ENCODE measurements at places on chromosomes 11 and 22.

DNA sequence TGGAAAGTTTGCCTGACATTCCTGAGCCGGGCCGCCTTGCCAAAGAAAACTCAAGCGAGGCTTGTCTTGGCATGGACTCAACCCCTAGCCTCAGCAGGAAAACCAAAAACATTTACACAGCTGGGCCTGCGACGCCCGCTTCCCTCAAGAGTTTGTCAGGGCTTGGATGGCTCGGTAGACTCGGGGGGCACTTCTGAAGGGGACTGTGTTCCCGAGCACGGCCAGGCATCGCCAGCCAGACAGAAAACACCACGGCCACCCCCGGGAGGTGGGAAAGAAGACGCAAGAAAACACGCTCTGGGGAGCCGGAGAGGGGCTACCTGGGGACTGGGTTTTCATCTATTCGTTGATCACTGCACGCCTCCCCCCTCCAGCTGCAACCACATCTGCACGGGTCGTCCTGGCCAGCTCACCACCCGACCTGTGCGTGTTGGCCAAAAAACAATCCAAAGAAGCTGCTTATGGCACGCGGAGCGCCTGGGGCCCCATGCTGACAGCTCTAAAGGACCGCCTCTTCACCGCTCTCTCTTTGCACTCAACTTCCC is 380.7 kb downstream of the MN1 start:
- DNase-seq: peak; percentile 96
- H3K27me3 ChIP-seq: no peaks in the 10 kb centered on the region
- H3K4me1 ChIP-seq: peaks cover 22% of the 10 kb centered on the region
- no peaks in the 10 kb centered on the region for H3K36me3 ChIP-seq
- peak overlapping the region; percentile 64 for H3K27ac ChIP-seq
- no peak overlapping the region for H3K4me3 ChIP-seq

DNA sequence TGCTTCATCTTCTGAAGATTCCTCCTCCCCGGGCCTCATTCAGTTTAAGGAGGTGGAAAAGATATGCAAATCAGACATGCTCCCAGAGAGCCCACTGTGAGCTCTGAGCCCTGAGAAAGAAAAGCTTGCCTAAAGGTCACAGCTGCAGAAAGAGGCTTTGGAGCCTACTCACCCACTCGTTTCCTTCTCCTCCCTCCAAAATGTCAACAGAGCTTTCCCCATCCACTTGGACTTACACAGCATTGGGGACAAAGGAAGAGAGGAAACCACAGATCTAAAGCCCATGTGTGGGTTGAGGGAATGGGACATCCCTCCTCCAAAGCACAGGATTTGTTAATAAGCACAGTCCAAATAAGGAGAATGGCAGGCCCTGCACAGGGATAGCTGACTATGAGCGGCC is 158.4 kb downstream of the ETS1 start:
- DNase-seq: no peak
- H3K4me3 ChIP-seq: no peak overlapping the region
- no peak overlapping the region for H3K27ac ChIP-seq
- H3K4me1 ChIP-seq: peaks cover 17% of the 10 kb centered on the region
- H3K27me3 ChIP-seq: no peaks in the 10 kb centered on the region
- no peaks in the 10 kb centered on the region for H3K36me3 ChIP-seq

- peaks cover 33% of the 10 kb centered on the region for H3K36me3 ChIP-seq
- H3K27me3 ChIP-seq: no peaks in the 10 kb centered on the region
- DNase-seq: peak; percentile 16
- H3K4me1 ChIP-seq: no peaks in the 10 kb centered on the region
Measured at GRCh38 chr11:6598555-6598954, 4.9 kb downstream of the RRP8 start.

GRCh38 chr22:39209756-39210155 is 35.0 kb downstream of the PDGFB start:
- H3K4me3 ChIP-seq: no peak overlapping the region
- H3K27me3 ChIP-seq: no peaks in the 10 kb centered on the region
- H3K27ac ChIP-seq: no peak overlapping the region
- H3K36me3 ChIP-seq: no peaks in the 10 kb centered on the region

DNA sequence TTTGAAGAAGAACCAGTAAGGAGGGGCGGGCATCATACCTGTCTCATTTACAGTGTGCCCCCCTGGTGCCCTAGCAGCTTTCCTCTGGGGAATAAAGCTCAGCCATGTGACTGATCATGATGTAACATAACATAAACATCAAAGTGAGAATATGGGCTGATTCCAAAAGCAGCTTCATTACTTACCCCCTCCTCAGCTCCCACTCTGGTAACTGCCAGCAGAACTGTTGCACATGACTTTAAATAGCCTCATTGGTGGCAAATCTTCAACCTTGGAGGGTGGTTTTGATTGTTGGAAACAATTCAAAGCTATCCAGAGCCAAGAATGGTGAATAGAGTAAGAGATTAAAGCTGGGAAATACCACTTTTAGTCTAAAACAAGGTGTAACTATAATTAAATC is 384.6 kb downstream of the BUD13 start:
- DNase-seq: no peak
- no peaks in the 10 kb centered on the region for H3K36me3 ChIP-seq
- H3K4me3 ChIP-seq: no peak overlapping the region
- no peaks in the 10 kb centered on the region for H3K27me3 ChIP-seq
- H3K27ac ChIP-seq: no peak overlapping the region

GRCh38 chr11:69089258-69089657 is 40.5 kb downstream of the TPCN2 start:
- no peak for DNase-seq
- no peaks in the 10 kb centered on the region for H3K27me3 ChIP-seq
- H3K4me3 ChIP-seq: no peak overlapping the region
- peaks cover 23% of the 10 kb centered on the region for H3K36me3 ChIP-seq

DNA sequence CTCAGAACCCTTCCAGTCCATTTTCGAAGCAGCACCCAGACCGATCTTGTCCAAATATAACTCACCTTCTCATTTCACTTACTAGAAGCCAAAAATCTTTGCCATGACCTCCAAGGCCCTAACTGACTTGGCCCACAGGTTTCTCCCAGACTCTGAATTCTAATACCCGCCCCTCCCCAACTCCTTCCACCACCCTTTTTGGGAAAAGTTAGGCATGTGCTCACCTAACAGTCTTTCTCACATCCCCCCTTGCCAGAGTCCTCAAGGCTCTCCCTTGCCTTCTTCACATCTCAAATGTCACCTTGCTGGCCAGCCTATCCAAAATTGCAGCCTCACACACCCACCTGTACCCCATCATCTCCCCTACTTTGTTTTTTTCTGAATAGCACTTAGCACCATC is 369.3 kb downstream of the NXPE2 start:
- H3K27ac ChIP-seq: no peak overlapping the region
- H3K27me3 ChIP-seq: no peaks in the 10 kb centered on the region
- H3K36me3 ChIP-seq: no peaks in the 10 kb centered on the region
- no peaks in the 10 kb centered on the region for H3K4me1 ChIP-seq

GRCh38 chr22:44538518-44539315 is 40.7 kb upstream of the RTL6 start:
- peaks cover 5% of the 10 kb centered on the region for H3K4me1 ChIP-seq
- H3K36me3 ChIP-seq: no peaks in the 10 kb centered on the region
- H3K27ac ChIP-seq: no peak overlapping the region
- no peak for DNase-seq

GRCh38 chr11:278001-278951 is at the start of gene NLRP6:
NLRP6 (plus strand) TSS chr11:278407; CDS start chr11:278570, 163 bp downstream.
- H3K27me3 ChIP-seq: peaks cover 24% of the 10 kb centered on the region
- H3K4me1 ChIP-seq: peaks cover 20% of the 10 kb centered on the region
- DNase-seq: no peak
- peak within 1 kb of the TSS; percentile 33 for H3K4me3 ChIP-seq

DNA sequence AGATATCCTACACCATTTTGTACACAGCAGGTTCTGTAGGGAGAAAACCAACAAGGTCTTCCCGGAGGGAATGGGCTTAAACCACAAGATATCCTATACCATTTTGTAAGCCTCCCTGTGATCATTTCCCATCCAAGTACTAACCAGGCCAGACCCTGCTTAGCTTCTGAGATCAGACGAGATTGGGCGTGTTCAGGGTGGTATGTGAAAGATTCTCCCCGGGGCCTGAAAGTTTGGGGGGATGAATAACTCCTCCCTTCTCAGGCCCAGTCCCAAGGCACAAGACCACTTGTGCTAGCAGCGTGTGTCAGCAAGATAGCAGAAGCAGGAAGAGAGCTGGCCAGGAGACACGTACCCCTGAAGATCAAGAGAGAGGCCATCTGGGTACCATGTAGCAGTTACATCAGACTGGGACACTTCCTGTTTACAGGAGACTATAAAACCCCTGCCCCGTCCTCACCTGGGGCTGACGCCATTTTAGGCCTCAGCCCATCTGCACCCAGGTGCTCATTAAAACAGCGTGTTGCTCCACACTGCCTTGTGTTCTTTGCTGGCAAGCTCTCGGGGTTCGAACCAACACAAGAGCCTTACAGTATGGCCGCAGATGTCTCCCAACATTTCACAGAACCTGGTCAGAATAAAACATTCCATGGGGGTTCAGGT is 17.3 kb downstream of the MIF start:
- H3K27ac ChIP-seq: no peak overlapping the region
- H3K4me3 ChIP-seq: no peak overlapping the region
- no peaks in the 10 kb centered on the region for H3K36me3 ChIP-seq
- H3K27me3 ChIP-seq: no peaks in the 10 kb centered on the region
- no peaks in the 10 kb centered on the region for H3K4me1 ChIP-seq

- peak overlapping the region; percentile 97 for H3K27ac ChIP-seq
- H3K36me3 ChIP-seq: peaks cover 27% of the 10 kb centered on the region
- no peaks in the 10 kb centered on the region for H3K4me1 ChIP-seq
- no peak for DNase-seq
- no peaks in the 10 kb centered on the region for H3K27me3 ChIP-seq
Measured at GRCh38 chr22:32802237-32802765, 796 bp downstream of the TIMP3 start.

GRCh38 chr11:894575-895201 is 15.9 kb downstream of the CHID1 start:
- DNase-seq: no peak
- no peak overlapping the region for H3K27ac ChIP-seq
- H3K27me3 ChIP-seq: no peaks in the 10 kb centered on the region
- peaks cover 12% of the 10 kb centered on the region for H3K36me3 ChIP-seq
- H3K4me3 ChIP-seq: no peak overlapping the region

DNA sequence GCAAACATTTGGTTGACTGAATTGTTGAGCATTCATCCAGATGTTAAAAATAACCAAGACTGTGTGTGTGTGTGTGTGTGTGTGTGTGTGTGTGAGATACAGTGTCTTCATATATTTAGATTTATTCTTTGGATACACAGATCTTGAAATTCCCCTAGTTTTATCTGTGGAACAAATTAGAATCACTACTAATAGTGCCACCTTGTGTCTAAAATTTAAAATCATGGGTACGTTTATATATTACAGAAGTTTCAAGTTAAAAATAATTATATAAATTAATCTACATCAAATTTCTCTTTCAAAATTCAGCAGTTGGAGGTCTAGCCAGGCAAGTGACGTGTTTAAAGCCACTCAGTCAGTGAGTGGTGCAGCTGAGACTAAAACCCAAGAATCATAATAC is 1566.2 kb upstream of the TENM4 start:
- no peaks in the 10 kb centered on the region for H3K4me1 ChIP-seq
- H3K4me3 ChIP-seq: no peak overlapping the region
- DNase-seq: no peak

DNA sequence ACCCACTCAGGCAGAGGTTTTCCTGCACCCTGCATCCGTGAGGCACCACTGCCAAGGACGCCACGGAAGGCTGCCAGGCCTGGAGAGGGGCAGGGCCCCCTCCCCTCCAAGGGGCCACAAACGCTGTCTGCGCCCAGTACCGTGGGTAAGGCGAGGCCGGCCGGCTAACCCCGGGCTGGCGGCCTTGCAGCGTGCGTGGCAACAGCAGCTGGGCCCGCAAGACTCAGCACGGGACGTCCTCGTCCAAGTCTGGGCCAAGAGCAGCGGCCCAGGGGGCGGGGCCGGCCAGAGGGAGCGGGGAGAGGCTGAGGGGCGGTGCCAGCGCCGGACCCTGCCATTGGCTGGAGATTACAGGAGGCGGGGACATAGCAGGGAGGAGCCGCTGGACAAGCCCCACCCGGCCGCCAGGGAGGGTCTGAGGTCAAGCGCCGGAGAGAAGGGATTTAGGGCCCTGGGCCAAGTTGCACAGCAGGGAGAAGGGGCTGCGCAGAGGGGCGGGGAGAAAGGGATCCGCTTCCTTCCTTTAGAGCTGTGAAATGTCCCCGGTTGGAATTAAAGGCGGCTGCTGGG is 16.0 kb downstream of the SLC43A1 start:
- peaks cover 7% of the 10 kb centered on the region for H3K36me3 ChIP-seq
- H3K4me3 ChIP-seq: peak overlapping the region; percentile 13
- H3K27ac ChIP-seq: peak overlapping the region; percentile 93
- H3K4me1 ChIP-seq: peaks cover 39% of the 10 kb centered on the region
- H3K27me3 ChIP-seq: no peaks in the 10 kb centered on the region

GRCh38 chr11:110186456-110186855 is 93.3 kb downstream of the ZC3H12C start:
- no peaks in the 10 kb centered on the region for H3K27me3 ChIP-seq
- no peak overlapping the region for H3K4me3 ChIP-seq
- H3K27ac ChIP-seq: no peak overlapping the region
- no peaks in the 10 kb centered on the region for H3K4me1 ChIP-seq
- H3K36me3 ChIP-seq: no peaks in the 10 kb centered on the region
- peak; percentile 32 for DNase-seq

- no peak overlapping the region for H3K4me3 ChIP-seq
- no peak overlapping the region for H3K27ac ChIP-seq
- H3K4me1 ChIP-seq: peaks cover 37% of the 10 kb centered on the region
- DNase-seq: no peak
- H3K36me3 ChIP-seq: no peaks in the 10 kb centered on the region
- no peaks in the 10 kb centered on the region for H3K27me3 ChIP-seq
Measured at GRCh38 chr22:24504540-24504939, 9.4 kb downstream of the UPB1 start.

GRCh38 chr11:68546555-68546954 is 86.0 kb downstream of the PPP6R3 start:
- H3K4me1 ChIP-seq: peaks cover 79% of the 10 kb centered on the region
- H3K4me3 ChIP-seq: no peak overlapping the region
- H3K27me3 ChIP-seq: no peaks in the 10 kb centered on the region
- peaks cover 22% of the 10 kb centered on the region for H3K36me3 ChIP-seq
- no peak for DNase-seq
